Right cardiac atrium (tissue), 5 donors: ENCODE measurements at places on chromosomes 13 and 19.

GRCh38 chr13:45103449-45103848 is 16.9 kb upstream of the GTF2F2 start:
- no peak for DNase-seq

- no peak for DNase-seq
Observed at GRCh38 chr13:43316281-43316680, 292.9 kb downstream of the DNAJC15 start.

DNA sequence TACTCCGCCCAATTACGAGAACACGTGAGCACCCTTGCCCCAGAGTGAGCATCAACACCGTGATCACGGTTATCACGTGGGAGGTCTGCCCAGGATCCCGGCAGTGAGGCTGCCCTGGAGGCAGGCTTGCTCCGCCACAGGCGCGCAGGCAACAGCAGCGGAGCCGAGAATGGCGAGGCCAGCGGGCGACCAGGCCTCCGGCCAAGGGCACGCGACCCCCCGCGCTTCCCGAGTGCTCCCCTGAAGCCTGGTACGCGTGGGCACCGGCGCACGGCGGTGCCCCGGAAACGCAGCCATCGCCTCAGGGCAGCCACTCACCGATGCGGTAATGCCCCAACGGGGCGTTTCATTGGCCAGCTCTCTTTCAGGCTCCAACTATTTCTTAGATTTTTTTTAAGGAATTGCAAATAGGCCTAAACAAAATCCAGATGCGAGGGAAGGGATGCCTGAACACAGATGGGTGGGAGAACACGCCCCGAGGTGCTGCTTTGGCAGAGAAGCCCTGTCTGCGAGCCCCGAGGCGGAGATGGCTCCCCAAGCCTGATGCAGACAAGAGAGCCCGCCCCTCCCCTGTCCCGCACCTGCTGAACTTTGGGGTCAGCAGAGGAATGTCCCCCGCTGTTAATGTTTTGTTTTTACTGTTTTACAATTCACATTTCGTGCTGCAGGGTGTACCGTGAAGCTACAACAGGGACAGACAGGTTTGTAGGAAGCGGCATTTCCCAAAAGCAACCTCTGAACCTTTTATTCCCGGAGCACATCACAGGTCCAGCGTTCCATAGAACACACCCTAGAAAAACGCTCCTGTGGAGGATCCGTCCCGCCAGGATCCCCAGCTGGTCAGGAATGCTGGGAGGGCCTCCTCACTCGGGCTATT is 132.7 kb downstream of the ZDHHC20 start:
- DNase-seq: no peak

DNA sequence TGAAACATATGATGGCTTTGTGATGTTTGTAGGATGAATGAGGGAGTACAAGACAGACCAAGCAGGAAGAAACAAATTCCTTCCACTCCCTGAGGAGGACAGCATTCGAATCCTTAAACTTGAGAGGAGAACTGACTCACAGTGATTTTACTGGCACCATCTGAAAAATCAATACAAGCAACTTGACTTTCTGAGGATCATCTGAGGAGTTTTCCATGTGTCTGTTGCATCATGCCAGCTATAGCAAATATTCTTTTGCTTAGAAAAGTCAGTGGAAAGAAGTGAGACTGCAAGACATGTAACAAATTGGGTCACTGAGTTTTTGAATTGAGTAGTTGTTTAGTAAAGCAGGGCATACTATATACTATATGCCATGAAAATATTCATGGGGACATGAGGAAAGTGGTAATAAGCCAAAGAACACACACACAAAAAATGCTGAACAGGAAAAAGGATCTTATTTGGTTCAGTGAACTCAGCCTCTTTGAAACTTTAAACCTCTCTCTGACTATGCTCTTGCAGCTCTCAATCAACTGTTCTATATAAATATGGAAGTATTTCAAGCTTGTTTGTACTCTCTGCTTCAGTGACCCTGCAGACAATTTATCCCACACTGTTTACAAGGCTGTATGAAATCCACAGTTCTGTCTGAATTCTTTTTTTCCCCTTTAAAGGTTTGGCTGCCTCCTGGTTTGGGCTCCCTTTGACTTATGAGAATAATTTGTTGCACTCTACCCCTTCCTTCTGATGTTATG is 35.5 kb downstream of the SERTM1 start:
- no peak for DNase-seq

GRCh38 chr13:29493796-29494195 is 101.7 kb downstream of the SLC7A1 start:
- DNase-seq: no peak

- no peak for DNase-seq
Observed at GRCh38 chr13:108919036-108919907, 289.9 kb downstream of the MYO16 start.

DNA sequence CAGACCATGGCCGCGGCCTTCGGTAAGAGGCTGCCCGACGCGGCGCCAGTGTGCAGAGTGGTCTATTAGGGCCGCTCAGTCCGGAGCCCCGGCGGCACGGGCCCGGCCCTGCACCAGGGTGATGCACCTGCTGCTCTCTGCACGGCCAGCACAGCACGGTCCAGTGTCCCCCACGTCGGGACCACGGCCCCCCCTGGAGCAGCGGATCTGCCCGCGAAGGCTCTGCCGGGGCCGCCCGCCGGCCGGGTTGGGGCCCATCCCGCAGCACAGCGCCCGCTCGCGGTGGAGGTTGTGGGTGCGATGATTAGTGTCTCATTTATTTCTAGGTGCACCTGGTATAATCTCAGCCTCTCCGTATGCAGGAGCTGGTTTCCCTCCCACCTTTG is 7.9 kb downstream of the PTBP1 start:
- no peak for DNase-seq

GRCh38 chr13:25802579-25802978 is 249.2 kb downstream of the SHISA2 start:
- DNase-seq: no peak

GRCh38 chr19:6613711-6614110 is 22.8 kb upstream of the CD70 start:
- no peak for DNase-seq

- no peak for DNase-seq
Observed at GRCh38 chr13:44234566-44234965, 139.1 kb upstream of the SERP2 start.

DNA sequence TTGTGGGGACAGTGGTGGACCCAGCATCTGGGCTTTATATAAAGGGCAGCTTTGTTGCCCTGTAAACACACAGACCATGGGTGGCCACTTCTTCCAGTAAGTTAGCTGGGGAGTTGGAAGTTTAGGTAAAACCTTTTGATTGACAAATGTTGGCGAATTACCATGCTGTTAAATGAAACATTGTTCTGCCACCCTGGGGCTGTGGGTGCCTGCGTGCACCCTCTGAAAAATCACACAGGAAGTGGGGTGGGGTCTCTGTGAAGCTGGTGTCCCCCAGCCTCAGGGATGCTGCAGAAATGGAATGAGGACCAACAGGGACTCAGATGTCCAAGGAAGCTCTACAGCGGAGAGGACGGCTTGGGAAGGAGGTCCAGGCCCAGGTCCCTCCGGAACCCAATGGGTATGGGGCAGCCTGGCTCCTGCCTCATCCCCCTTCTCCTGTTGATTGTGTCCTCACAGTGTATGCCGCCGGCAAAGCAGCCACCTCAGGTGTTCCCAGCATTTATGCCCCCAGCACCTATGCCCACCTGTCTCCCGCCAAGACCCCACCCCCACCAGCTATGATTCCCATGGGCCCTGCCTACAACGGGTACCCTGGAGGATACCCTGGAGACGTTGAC is 2.8 kb upstream of the USF2 start:
- DNase-seq: peak; percentile 61

GRCh38 chr13:20990910-20991525 is 70.4 kb downstream of the LATS2 start:
- no peak for DNase-seq

DNA sequence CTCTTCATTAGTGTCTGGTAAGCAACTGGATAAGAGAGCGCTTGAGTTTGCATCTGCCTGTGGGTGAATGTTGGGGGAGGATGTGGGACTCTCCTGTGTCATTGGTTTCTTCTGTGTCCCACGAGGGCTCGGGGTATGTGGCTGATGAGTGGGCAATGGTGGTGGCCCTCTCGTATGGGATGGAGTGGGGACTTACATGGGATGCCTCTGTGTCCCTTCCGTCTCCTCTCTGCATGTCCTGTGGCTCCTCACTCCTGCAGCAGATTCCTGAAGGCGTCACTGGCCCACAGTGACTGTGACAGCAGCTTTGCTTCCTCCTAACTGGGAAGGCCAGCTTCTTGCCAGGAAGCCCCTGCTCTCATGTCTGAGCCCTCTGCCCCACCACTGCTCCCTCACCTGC is 2.6 kb upstream of the LRP3 start:
- DNase-seq: no peak

GRCh38 chr13:95479731-95480130 is 72.8 kb upstream of the CLDN10 start:
- no peak for DNase-seq

DNA sequence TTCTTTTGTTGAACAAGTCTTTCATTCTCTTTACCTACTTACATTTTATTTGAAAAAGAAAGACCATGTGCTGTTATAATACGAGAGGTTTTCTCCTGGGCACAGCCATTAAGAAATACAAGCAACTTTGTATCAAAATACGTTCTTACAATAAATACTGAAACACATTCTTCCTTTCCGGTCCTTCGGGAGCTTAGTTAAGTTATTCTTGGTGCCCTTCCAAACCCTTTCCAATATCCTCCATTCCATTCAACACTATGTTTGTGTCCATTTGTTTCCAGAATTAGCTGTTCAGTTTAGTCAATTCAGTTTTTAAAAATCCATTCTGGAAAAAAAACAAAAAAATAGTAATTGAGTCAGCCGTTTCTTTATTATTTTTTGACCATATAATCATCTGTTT is 746.8 kb upstream of the SLC10A2 start:
- no peak for DNase-seq

GRCh38 chr13:104567114-104567513 is 1500.9 kb upstream of the SLC10A2 start:
- DNase-seq: no peak

DNA sequence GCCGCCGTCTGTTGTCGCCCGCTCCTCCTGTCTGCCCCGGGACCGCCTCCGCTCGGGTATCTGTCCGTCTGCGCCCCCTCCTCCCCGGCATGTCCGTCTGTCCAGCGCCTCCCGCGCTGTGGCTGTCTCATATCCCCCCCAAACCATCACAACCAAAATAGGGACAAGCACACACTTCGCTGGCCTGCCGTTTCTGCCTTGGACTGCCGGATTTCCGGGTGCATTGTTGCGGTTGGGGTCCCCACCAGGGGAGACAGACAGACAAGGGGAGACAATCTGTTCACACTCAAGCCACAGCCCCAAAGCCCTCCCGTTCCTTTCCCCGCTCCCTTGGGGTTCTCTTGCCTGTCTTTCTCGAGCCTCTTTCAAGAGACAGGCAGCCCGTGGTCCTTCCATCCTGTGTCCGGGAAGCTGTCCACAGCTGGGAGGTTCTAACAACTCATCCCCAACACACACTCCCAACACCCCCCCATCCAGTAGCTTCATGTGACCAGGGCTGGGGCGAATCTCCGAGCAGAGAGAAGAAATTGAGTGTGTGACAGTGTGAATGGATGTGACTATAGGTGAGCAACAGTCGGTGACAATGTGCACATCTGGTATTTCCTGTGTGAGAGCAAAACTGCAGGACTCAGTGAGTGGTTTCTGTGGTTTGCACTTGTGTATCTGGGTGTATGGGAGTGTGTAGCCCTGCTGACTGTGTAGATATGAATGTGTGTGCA is 16.5 kb upstream of the FOSB start:
- DNase-seq: no peak

DNA sequence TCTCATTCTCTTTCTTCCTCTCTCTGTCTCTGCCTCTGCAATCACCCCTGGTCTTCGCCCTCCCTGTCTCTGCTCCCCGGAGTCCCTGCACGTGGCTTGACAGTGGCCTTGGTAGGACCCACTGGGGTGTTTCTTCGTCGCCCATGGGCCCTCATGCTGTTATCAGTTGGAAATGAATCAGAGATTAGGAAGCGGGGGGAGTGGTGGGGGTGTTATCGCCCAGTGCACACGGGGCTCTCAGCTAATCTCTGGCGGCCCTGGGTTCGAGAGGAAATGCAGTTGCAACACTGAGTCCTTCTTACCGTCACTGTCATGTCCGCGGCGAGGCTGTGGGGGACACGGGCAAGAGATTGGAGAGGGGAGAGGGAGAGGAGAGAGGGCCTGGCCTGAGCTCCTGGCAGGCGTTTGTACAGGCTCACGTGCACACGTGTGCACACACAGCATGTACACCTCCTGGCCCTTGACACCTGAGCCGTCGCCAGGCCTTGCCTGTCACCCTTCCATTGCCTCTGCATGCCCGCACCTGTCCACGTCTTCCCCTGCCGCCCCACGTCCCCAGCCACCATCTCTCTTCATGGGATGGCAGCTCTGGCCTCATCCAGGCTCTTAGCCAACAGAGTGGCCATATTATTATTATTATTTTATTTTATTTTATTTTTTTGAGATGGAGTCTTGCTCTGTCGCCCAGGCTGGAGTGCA is 37.8 kb upstream of the SLC7A10 start:
- peak; percentile 50 for DNase-seq

- no peak for DNase-seq
Observed at GRCh38 chr13:41199526-41199925, 5.2 kb upstream of the KBTBD7 start.

DNA sequence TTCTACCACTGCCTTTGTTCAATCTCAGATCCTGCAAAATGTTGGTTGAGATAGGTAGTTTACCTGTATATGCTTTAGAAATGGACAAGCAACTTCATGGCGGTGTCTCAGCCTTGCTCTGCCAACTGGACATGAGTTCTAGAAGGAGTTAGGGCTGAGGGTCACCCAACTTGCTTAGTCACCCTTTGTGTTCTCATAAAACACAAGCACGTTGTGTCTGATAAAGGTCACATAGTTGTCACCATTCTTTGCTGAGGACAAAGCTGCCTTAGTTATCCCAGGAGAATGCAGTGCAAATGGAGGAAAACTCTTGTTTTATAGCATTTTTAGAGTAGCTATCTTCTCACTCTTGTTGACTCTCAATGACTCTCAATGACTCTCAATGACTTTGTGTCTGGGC is 218.4 kb upstream of the TMTC4 start:
- DNase-seq: no peak

GRCh38 chr13:46339035-46339666 is 47.9 kb downstream of the RUBCNL start:
- DNase-seq: peak; percentile 65

GRCh38 chr19:23779645-23780044 is 21.0 kb upstream of the ZNF681 start:
- no peak for DNase-seq

DNA sequence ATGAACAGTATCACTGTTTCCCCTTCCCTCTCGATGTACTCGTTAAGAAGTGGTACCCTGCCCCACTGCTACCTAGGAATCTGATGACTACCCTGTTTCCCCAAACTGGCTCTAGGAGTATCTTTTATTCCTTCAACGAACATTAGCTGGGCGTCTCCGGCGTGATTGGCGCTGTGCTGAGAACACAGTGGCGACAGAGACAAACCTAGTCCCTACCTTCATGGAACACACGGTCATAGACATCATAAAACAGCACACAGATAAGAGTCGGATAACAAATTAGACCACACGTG is 730 bp downstream of the SYMPK start:
- DNase-seq: no peak

DNA sequence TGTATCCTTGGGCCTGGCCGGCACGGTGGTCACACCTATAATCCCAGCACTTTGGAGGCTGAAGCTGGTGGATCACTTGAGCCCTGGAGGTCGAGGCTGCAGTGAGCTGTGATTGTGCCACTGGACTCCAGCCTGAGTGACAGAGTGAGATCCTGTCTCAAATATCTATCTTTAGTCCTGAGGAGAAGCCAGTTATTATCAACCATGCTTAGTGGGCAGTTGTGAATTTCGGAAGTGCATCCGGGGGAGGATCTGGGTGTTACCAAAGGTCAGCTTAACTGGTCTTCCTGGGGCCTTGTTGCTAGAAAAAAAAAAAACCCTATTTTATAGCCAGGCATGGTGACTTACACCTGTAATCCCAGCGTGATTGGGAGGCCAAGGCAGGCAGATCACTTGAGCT is 9.6 kb downstream of the DHDH start:
- no peak for DNase-seq
